ENCODE measurements at places on chromosomes 3 and 15.
A peak's percentile ranks its signal among the peaks of the same experiment; 100 is the strongest.

DNA sequence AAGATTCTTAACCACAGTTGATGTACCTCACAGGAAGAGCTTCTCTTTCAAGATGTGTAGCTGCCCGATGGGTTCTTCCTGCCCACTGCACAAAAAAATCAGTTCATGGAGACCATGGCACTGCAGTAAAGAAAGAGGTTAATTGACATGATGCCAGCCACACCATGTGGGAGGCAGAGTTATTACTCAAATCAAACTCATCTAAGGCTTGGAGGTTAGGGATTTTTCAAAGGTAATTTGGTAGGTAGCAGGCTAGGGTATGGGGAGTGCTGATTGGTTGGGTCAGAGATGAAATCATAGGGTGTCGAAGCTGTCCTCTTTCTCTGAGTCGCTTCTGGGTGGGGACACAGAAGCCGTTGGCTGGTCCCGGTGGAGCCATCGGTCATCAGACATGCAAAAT lies 57.4 kb upstream of the BDH1 start:
- DNase-seq = no peak

DNA sequence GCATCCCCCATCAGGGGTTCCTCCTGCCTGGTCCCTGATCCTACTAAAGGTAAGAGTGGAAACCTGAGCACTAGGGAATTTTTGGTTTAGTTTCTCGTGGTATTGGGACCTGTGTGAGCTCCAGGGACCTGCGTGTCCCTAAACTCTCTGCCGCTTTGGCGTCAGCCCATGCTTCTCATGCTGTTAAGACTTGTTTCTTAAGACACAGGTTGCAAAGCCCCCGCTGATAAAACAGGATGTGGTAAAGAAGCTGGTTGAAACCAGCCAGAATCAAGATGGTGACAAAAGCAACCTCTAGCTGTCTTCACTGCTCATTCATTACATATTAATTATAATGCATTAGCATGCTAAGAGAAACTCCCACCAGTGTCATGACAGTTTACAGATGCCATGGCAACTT lies 64.6 kb downstream of the LYZL4 start:
- no peak for DNase-seq

DNA sequence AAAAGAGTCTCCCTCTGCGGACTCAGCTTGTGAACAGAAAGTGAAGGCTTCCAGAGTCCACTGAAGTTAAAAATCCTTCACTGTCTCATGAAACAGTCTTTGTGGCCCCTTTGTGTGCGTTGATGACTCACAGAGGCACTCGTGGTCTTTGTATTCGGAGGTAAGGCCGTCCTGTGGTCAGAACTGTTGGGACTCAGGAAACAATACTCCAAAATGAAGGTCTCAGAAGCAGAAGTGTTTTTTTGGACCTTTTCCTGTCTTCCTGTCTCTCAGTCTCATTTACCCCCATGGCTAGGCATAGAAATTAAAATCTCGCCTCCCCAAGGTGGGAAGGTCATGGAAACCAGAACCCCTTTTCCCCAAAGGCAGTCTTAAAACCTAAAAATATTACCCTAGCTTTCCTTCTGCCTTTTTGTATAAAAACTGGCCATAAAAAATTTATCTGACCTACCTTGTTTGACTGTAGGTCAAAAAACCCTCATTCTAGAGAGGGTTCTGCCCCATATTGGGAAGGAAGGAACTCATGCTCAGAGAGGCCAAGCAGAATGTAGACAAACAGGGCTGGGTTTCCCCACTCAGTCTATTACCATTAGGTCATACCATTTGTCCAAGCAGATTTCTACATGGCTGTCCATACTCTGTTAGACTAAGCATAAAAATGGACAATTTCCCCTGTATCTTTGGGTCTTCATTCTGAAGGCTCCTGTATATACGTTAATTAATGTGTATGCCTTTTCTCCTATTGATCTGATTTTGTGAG lies 19.1 kb upstream of the EPB42 start:
- DNase-seq = no peak

DNA sequence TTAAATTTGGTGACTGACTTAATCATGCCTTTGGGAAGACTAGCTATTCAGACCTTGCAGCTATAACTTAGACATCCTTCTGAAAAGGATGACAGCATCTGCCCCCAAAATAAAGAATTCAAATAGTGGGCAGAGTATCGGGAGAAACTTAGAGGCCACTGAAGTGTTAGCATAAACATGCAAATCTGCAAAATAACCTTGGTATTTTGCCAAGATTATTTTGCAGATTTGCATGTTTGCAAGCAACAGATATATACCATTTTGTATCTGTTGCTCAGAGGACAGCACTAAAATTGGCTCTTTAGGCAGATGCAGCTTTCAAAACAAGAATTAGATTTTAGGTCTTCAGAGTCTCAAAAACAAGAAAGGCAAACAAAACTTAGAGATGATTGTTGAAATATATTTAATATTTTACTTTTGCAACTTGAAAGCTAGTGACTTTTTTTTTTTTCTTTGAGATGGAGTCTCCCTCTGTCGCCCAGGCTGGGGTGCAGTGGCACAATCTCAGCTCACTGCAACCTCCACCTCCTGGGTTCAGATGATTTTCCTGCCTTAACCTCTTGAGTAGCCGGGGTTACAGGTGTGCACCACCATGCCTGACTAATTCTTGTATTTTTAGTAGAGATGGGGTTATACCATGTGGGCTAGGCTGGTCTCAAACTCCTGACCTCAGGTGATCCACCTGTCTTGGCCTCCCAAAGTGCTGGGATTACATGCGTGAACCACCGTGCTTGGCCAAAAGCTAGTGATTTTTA lies 47.8 kb downstream of the KBTBD8 start:
- DNase-seq = no peak

DNA sequence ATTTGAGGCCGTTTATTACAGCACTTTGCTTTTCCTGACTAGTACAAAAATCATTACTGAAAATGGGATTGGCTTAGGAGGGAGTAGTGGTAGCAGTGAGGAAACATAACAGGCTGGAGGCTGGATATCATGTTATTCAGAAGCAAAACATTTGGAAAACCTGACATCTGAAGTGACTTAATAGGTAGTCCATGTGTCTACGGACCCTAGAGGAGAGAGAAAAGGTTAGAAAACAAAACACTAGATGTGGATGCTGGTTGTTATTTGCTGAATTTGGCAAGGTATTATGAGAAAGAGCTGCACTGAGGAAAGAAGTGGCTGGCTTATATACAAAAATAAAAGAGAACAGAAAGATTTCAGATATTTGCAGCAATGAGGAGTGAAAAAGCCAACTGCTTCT lies 139.9 kb downstream of the MEX3B start:
- no peak for DNase-seq

DNA sequence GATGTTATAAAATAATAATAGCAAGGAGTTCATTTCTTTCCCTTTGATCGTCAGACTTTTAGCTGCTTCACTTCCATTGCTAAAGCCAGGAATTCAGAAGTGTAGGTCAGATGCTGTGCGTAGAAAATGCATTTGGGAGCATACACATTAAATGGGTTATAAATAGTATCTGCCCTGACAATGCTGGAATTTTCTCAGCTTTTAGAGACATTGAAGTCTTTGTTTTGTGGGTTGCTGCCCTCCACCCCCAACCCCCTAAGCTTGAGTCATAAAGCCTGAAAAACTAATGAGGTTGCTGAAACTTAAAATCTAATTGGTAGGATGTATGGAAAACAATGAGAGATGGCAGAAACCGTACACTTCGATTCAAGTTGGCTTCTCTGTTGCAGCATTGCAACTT lies 81.9 kb downstream of the MITF start:
- DNase-seq = no peak

DNA sequence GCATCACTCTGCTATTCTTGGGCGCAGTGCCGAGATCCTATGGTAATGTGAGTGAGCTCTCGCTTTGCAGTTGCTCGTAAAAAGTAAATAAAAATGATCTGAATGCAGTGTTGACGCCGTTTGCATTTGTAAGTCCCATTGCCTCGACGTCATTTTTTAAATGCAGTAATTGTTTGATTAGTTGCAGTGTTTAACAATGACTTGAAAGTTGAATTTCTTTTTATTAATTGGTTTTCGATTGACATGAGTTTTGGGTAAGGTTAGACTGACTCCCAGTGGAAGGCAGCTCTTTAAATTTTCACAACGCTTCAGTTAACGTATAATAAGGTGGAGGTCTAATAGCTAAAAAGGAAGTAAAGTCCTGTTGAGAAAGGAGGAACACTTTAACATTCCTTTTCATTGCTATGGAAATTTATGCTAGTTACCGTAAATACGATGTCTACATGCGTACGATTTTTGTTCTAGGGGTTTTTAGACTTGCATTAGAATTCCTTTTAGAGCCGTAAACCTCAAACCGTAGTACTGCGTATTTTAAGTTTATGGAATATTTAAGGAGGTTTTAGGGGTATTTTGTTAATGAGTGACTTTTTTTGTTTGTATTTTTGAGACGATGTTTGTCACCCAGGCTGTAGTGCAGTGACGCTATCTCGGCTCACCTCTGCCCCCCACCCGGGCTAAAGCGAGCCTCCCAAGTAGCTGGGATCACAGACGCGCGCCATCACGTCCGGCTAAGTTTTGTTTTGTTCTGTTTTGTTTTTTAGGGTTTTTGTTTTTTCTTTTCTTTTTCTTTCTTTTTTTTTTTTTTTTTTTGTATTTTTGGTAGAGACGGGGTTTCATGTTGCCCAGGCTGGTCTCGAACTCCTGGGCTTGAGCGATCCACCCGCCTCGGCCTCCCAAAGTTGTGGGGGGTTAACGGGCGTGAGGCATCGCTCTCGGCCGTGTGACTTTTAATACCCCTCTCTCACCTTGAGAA lies 1.4 kb downstream of the MORF4L1 start:
- DNase-seq = peak; percentile 67

- DNase-seq = no peak
Measured at GRCh38 chr15:72935521-72935920, 116.7 kb upstream of the NEO1 start.

GRCh38 chr3:138875754-138876664 lies 41.3 kb upstream of the PIK3CB start:
- no peak for DNase-seq

DNA sequence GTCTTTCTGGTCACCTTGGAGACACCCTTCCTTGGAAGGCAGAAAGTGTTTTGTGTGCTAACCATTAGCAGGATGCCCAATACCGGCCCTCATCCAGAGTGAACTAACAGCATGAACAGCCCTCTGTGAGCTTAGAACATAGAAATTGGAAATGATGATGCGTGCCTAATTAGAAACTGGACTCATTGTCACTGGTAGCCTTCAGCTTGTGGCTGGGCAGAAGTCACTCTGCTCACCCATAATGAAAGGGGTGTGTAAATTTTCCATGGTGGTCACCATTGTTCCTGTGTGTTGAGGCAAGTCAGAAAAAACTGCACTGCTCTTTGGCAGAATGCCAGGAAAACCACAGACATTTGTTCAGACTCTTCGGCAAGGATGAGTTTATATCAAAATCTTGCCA lies 74.7 kb upstream of the CNTN4 start:
- no peak for DNase-seq

DNA sequence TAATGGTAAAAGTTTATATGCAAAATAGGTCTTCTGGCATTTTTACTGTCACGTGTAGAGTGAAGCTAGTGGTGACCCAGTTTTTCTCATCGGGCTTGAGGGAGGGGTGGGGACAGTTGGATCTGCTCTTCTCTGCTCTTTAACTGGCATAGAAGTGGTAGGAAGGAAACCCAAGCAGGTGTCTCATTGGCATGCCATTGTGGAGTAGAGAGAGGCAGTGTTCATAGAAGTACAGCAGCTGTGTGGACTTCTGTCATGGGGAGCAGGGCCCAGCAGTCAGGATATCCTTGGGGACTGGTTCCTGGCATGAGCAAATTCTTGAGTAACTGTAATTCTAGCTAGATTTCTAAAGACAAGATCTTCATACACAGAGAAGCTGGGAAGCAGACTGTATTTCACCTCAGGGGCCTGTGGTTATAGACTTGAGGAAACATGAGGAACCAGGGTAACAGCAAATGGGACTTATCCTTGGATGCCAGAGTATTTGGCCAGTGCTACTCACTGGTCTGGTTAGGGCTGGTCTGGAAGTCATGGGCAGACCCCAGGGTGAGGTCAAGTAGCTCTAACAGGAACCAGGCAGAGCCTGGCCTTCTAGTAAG lies 42.9 kb downstream of the CDIN1 start:
- peak; percentile 34 for DNase-seq

DNA sequence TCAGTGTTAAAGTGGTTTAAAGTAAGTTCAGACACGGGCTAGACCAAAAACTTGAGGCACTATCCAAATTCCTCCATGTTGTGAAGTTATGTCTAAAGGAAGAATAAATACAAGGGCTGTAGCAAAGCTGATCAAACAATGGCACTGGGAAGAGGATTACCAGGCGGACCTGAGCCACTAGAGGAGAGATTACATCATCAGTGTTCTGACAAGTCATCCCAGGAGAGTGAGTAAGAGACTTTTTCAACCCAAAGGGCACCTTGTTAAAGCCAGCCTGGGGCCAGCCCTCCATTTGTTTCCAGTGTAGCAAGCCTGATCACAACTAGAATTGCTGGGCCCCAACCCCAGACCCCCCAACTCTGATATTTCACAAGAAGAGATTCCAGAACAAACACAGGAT lies 166.9 kb downstream of the DCLK3 start:
- DNase-seq = no peak

- no peak for DNase-seq
Measured at GRCh38 chr15:25832158-25832557, 31.0 kb downstream of the ATP10A start.

DNA sequence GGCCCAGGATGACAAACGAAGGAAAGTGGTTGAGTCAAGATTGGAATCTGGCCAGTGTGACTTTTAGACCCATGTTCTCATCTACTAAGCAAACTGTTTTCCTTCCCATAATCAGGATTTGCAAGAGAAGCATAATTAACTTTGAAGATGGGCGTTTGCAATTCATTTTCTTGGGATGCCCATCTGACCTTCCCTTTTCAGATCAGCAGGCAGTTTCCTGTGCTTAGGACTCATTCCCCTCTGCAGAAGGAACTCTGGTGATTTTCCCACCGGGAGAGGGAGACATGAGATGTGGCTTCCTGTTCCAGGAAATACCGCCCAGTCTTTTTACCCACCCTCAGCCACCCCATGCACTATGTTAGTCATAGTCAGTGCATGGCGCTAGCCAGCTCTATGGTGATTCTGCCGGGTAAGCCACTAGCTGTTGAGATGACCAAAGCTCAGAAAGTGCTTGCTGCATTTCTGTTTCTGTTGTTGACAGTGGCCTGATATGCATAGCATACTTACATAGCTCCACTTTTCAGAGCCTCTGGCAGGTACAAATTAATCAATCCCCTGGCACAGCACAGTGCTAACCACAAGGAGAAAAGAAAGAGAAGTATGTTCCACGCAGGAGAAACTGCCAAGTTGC lies 129.4 kb downstream of the VGLL4 start:
- no peak for DNase-seq

DNA sequence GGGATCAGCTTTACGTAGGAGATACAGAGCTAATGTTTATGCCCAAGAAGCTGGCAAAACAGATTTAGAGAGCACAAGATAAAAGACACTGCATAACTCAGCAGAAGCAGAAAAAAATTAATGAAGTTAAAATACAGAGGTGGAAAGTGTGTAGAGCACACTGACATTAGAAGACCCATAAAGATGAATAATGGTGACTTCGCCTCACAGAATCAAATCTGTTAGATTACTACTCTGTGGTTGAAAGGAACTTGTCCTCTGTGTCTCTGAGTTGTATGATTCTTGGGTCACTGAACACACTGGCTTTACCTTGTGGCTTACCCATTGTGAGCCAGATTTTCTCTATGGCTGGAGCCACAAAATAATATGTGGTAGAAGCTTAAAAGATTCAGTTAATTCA lies 224.4 kb downstream of the PLCH1 start:
- no peak for DNase-seq

GRCh38 chr15:93135997-93136397 lies 47.0 kb upstream of the RGMA start:
- no peak for DNase-seq
